H1 (cell line): ENCODE measurements at places on chromosomes 3 and 15. TPM values are rescaled to one million over a fixed set of nuclear protein-coding genes. Genes with fewer than 3 reads are reported as not detected.

The PRKCI gene
- 84.4 and 100.0 TPM in 2 replicates for total RNA-seq

DNA sequence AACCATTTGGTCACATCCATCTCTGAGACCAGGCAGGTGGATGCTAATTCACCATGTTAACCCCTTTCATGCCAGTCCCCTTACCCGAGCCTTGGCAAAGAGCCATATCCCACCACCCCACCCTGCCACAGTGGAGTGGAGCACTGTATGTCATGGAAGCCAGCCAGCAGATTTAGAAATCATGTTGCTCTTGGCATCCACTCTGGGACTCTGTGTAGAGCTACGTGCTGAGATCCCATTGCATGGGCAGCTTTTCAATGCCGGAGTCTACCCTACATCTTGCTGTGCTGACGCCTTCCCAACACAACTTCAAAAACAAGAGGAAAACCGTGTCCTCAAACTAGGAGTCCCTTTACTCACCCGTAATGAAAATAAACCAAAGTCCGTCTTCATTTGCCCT is 131.0 kb downstream of the NTRK3 start:
- no peak for DNase-seq

GRCh38 chr15:94607176-94607654 is 375.9 kb downstream of the MCTP2 start:
- DNase-seq: no peak

GRCh38 chr3:55487381-55488241 is 505 bp upstream of the WNT5A start:
- DNase-seq: peak; percentile 73

DNA sequence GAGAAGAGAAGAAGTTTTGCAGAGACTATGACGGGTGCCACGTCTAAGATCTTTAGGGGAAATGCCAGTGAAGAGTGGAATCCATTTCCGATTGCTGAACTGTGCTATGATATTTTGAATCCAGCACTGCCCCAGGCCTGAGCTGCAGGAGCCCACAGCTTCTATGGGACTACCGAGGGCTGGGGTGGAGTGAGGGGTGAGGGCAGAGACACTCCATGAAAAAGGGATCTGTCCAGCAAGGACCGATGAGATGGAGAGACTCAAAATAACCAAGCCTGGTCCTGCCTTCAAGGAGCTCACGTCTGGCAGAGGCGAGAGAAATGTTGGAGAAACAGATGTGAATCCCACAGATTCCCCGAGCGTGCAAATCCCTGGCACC is 79.8 kb upstream of the MEF2A start:
- no peak for DNase-seq

The GXYLT2 gene
- total RNA-seq: 3.9 and 5.6 TPM in 2 replicates
